H9 (cell line): ENCODE measurements at places on chromosomes 16 and 17.

DNA sequence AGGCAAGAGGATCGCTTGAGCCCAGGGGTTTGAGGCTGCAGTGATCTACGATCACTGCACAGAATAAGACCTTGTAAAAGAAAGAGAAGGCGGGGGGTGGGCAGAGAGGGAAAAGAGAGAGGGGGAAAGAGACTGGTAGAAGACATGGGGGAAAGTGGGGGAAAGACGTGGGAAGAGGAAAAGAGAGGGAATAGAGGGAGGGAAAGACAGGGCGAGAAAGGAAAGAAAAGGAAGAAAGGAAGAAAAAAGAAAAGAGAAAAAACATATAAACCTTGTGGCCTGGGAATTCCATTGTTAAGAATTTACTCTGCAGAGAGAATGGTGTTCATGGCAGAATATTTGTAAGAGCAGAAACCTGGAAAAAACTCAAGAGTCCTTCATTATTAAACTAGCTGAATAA is 120.4 kb downstream of the RMI2 start:
- DNase-seq: no peak

DNA sequence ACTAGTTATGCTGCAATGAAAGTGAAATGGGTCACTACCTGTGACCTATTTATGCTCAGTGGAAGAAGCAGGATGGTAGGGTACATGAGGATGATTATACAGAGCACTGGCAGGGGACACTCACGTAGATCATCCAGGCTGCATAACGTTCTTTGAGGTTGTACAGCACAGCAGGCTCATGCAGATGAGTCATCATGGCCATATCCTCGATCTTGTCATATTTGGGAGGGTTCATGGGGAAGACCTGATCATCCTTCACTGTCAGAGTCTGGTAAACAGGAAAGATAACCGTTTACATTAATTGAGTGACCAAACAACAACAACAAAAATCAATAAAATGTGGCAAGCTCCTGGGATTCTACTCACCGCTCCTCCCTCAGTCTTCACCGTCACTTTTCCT is 2.1 kb downstream of the MYH2 start:
- DNase-seq: no peak

GRCh38 chr16:31695667-31696066 is 168.0 kb downstream of the AHSP start:
- DNase-seq: no peak

- DNase-seq: no peak
Observed at GRCh38 chr17:45116434-45117016, 15.8 kb downstream of the PLCD3 start.

DNA sequence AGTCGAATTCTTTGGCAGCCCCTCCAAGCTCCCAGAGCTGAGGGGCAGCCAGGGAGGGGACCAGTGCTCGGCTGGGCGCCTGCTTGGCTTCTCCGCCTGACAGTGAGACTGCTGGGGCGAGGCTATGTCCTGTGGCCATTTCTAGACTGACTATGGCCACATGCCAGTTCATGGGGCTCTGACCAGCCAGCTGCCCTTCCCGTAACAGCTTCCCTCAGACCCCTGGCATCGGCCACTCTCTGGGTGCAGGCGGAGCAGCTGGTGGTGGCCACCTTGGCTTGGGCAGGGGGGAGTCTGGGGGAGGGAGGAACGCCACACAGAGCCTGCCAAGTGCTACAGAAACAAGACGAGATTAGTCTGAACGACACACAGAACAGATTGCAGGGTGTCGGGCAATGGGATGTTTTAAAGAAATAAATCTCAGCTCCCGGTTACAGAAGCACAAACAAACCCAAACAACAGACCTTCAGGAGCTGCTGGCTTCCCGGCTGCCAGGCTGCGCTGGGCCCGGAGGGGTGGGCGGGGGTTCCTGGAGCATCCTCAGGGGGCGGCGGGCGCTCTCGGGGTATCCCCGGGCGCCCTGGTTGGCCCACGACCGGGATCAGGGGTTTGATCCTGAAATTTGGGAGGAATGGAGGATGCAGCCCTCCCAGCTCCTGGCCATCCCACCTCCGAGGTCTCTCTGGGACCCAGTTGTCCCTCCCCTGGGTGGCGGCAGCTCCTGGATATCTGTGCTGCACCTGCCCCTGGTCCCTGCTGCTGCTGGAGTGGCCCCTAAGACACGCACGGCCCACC is 34.5 kb downstream of the TBC1D16 start:
- DNase-seq: no peak

- DNase-seq: no peak
Observed at GRCh38 chr16:59758848-59759247, 1024.7 kb upstream of the GOT2 start.

- no peak for DNase-seq
Observed at GRCh38 chr16:87762071-87762571, 3.7 kb downstream of the KLHDC4 start.

- peak; percentile 49 for DNase-seq
Observed at GRCh38 chr17:17841601-17842025, 4.8 kb upstream of the SREBF1 start.

DNA sequence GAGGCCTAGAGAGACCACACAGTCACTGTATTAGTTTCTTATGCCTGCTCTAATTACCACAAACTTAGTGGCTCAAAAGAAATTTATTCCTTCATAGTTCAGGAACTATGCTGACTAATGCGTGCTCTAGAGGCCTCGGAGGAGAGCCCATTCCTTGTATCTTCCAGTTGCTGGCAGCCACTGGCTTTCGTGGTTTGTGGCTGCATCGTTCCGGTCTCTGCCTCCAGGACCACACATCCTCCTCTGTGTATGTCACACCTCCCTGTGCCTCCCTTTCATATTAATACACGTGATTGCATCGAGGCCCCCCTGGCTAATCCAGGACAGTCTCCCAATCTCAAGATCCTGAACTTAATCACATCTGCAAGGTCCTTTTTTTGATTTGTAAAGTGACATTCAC is 16.9 kb upstream of the MYLK3 start:
- no peak for DNase-seq

- DNase-seq: no peak
Observed at GRCh38 chr17:62119373-62119772, 54.3 kb upstream of the MED13 start.

DNA sequence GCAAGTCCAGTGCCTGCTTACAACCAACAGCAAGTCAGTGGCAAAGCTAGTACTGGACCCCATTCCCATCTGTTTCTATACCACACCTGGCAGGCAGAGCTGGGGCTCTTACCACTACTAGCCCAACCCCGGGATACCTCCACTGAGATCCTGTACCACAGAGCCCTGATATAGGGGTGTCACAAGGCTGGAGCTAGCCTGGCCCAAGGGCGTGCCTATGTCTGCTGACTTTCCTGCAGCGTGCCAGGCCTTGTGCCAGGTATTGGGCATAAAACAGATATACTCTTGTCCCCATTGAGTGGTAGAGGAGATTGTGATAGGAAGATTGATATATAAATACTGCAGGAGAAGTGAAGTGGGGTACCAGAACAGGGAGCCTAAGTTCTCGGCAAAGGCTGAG is 44.4 kb downstream of the PLD6 start:
- DNase-seq: no peak

DNA sequence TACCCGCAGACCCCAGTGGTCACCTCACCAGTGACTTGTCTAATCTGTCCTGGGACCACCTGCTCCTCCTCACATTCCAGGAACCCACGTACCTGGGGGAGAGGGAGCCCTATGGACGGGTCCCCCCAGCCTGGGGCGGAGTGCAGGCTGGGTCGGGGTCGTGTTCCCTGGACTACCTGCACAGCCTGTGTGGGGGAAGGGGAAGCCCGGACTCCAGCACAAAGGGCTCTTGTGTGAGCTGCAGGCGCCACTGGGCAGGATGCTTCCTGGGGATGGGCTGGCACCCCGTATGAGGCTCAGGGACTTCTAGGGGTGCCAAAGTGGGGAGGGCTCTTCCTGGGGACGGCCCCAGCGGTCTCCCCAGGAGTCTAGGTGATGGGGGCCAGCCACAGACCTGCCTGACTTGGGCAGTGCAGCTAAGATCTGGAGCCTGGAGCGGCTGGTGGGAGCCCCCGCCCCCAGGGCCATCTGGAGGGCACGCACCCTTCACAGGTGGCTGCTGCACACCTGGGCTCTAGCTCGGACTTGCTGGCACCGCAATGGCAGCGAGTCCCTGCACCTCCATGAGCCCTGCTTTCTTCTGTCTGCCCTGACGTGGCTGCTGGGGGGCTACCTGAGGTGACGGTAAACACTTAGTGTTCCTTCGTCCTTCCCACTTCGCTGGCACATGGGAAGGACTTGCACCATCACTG is 7.5 kb downstream of the VASN start:
- DNase-seq: no peak

DNA sequence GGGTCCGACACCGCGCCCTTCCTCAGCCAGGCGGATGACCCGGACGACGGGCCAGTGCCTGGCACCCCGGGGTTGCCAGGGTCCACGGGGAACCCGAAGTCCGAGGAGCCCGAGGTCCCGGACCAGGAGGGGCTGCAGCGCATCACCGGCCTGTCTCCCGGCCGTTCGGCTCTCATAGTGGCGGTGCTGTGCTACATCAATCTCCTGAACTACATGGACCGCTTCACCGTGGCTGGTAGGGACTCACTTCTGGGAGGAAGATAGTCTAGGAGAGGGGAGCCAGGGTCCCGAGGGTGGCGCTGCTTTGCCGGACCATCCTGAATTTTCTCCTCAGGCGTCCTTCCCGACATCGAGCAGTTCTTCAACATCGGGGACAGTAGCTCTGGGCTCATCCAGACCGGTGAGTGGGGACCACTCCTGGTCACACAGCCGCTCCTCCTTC is 601 bp downstream of the SPNS1 start:
- no peak for DNase-seq

- no peak for DNase-seq
Observed at GRCh38 chr17:37801171-37801570, 56.3 kb upstream of the HNF1B start.

- DNase-seq: no peak
Observed at GRCh38 chr16:49638673-49639610, 217.0 kb downstream of the ZNF423 start.

GRCh38 chr16:75087375-75087979 is 29.1 kb downstream of the LDHD start:
- no peak for DNase-seq

- peak; percentile 68 for DNase-seq
Observed at GRCh38 chr17:38560503-38561318, 45.0 kb downstream of the SRCIN1 start.

GRCh38 chr17:31561469-31562375 is 170.2 kb downstream of the RAB11FIP4 start:
- DNase-seq: no peak

GRCh38 chr17:82961366-82962162 is 117.8 kb upstream of the METRNL start:
- DNase-seq: peak; percentile 26

DNA sequence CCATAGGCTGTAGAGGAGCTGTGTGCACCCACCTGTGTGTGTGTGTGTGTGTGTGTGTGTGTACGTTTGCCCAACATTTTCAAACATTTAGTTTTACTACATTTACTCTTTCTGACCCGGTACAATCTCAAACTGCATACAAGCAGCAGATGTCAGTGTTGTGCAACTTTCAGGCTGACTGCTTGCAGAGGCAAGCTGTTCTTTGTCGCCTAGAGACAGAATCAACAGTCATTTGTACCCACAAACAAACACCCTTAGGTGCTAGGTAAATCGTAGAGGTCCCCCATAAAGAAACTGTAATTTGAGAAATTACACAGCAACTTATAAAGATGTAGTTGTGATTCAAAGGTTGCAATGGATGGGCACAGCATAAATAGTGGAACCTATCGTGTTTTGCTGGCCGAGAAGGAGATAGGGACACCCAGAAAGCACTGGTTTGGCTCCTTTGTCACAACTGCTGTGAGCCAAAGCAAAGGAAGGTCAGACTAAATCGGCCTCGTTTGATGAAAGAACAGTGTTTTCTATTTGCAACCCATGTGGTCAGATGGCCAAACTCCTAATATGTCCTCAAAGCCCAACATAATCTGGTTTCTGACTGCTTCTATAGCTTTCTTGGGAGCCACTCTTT is 478.4 kb downstream of the TOX3 start:
- DNase-seq: peak; percentile 53

DNA sequence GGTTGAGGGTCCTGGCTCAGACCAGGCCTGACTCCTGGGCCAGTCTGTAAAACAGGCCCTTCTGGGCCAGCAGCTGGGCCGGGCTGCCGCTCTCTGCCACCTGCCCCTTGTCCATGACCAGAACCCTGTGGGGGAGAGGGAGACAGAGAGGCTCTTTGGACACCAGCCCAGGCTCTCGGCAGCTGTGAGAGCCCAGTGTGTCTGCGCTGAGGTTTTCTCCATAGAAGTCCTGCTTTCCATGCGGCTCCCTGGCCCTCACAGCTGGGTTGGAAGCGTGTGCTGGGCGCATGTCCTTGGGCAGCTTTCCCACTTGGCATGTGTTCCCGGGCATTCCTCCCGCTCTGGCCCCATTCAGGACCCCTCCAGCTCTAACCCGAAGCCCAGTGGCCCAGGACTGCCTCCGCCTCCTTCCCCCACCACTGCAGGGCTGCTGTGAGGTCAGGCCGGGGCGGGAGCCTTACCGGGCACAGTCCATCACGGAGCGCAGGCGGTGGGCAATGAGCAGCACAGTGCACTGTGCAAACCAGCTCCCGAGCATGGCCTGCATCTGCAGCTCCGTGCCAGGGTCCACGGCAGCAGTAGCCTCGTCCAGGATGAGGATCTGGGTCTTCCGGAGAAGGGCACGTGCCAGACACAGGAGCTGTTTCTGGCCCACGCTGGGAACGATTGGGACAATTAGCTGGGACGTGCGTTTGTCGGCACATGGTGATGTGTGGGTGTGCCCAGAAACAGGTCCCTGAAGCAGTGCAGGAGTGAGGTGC is 73.0 kb downstream of the ABCC6 start:
- DNase-seq: no peak

GRCh38 chr17:76567634-76568432 is 17.8 kb downstream of the ST6GALNAC2 start:
- DNase-seq: peak; percentile 53

DNA sequence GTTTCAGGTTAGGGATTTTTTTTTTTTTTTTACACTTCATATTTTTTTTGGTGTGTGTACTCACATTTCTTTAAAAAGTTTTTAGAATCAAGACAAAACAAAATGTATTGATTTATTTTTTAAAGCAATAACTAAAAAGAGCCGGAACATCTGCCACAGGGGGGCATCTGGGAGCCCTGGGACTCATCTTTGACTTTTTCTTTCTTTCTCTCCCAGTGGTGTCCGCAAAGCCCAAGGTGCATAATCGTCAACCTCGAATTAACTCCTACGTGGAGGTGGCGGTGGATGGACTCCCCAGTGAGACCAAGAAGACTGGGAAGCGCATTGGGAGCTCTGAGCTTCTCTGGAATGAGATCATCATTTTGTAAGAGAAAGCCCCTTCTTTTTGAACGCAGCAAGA is 36.3 kb downstream of the WWP2 start:
- DNase-seq: no peak
